ENCODE measurements at places on chromosomes 1 and 21.

DNA sequence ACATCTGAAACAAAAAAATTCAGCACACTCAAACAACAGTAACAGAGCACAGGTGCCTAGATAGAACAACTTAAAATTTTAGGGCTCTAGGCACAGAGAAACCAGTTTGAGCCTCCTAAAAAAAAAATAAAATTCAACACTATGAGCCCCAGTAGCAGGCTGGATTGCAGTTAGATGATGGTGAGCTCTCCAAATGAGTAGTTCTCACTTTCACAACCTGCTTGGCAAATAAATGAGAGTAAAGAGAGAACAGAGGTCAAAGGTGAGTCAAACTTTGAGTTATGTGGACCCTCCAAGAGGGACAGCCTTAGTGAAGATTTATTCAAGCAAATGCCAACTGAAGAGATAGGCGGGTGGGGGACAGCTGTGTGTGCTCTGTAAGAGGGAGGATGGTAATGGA lies 3.6 kb downstream of the BEND5 start:
- no peak for DNase-seq

DNA sequence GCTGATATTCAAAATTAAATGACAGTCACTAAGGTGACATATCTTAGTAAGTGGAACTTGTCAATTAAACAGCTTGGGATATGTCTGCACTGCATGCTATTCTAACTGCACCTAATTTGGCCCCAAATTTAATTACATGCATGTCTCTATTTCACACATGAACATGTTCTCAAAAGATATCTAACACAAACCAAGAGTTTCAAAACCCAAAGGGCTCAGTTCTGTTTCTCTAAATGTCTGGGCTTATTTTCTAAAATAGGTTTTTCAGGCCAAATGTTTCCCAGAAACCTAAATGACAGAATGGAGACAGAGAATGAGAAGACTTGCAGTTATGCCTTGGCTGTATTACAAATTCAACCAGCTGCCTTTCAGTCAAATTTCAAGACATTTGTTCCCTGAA lies 11.3 kb downstream of the RAB29 start:
- no peak for DNase-seq

DNA sequence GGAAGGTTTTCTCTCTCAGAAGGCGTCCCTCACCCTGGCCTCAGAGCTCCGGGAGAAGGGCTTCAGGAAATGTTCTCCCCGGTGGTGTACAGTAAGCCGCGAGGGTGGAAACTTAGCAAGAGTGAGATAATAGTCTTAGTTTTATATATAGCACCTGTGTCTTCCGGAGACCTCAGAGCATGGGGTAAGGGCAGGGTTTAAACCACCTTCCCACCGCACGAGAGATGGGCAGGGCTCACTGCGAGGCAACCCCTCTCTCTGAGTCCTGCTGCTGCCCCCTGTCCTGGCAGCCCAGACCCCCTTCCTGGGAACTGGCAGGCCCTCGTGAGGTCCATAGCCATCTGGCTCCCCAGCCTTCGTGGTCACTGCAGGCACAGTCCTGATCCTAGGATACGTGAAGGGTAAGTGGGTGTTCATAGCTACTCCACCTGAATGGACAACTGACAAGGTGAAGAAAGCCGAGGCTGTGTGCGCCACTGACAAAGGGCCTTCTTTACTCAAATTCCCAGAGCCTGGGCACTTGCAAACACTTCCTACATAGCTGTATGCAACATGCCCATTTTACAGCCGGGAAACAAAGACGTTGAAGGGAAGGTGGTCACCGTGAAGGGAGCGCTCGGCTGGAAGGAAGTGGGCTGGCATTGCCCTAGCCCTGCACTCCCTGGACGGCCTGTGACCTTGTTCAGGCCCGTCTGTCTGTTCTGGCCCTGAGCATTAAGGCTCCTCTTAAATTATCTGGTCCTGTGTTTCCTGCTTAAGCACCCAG lies 26.9 kb downstream of the ITPKB start:
- no peak for DNase-seq

DNA sequence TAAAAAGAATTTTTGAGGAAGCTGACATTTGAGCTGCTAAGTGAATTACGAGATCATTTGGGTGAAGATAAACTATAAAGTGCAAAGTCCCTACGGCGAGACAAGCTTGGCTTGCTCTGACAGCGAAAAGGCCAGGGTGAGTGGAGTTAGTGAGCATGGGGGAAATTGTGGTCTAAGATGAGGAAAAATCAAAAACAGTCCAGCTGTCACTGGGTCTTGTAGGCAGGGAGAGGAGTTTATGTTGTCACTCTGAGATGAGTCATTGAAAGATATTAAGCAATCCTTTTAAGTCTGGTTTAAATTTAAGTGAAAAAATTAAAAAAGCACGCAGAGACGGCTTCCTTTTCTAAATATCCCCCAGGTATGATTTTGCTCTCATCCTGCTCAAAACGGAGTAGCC lies 601.9 kb downstream of the MRPL39 start:
- no peak for DNase-seq

DNA sequence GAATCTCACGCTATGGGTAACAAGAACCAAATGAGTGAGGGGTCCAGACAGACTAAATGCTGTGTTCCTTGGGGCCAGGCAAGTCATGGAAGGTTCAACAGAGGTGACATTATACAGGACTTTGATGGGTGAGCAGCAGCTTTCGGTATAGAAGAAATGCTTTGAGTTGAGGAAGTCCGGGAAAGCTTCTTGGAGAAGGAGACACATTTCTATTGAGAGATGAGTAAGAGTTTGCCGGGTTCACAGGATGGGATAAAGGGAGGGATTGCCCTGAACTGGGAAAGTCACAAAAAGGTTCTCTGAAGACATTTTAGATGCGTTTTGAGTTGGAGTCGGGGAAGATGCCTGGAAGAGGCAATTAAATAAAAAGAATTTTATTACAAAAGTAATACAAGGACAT lies 580 bp upstream of the AZIN2 start:
- no peak for DNase-seq

GRCh38 chr1:8094481-8095241 lies 68.6 kb upstream of the ERRFI1 start:
- peak; percentile 63 for DNase-seq

DNA sequence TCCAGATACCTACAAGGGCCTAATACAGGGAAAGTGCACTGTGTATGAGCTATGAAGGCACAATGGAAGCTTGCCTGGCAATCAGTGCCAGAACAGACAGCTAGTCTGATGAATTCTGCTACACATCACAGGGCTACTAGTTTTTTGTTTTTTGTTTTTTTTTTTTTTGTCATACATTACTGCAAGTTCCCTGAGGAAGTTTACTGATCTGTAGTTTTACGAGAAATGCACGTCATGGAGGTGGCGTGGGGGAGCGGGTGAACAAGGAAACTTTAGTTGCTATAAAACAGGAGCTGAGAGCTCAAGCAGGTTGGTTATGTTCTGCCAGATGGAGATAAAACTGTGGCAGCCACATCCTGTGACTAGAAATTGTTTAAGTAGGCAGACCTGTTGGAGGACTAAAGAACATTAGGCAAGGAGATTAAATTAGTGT lies 17.7 kb downstream of the PTPRC start:
- no peak for DNase-seq

DNA sequence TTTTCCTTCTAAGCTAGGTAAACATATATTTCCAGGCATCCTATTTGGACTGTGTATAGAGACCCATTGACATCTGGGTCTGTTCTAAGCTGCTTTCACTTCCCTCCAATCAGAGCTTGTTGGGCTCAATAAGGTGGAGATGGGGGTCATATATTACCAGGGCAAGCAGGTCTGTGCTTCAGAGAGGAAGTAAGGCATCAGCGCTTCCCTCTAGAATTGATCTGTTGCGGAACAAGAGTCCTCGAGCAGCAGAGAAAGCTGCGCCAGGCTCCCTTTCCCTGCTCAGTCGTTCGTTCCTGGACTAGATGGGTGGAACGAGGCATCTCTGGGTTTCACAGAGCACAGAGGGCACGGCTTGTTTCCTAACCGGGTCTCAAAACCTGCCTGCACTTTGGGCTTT lies 63.5 kb downstream of the DISC1 start:
- no peak for DNase-seq

- no peak for DNase-seq
Measured at GRCh38 chr1:78284354-78284753, 206.4 kb upstream of the PTGFR start.

GRCh38 chr1:201275253-201275666 lies 8.0 kb upstream of the PKP1 start:
- peak; percentile 99 for DNase-seq

- no peak for DNase-seq
Measured at GRCh38 chr21:41277196-41277595, 39.4 kb upstream of the FAM3B start.

DNA sequence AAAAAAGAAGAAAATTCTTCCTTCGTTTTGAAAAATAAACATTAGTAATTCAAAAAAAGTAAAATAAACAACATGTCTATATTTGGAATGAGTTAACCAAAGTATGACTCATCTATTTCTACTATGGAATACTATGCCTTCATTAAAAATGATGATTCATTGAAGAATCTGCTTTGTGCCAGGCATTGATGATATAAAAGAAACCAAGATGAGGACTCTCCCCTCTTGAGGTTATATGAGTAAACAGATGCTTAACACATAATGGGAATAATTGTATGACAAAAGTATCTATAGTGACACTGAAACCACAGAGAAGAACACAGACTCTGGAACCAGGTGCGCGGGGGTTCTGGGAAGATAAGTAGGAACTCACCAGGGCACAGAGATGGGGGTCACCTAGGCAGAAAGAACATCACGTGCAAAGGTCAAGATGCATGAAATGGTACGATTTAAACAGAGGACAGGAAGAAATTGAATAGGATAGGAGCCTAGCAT lies 18.8 kb downstream of the ELF3 start:
- DNase-seq = peak; percentile 95

GRCh38 chr1:222886194-222886854 lies 71.5 kb downstream of the DISP1 start:
- no peak for DNase-seq

DNA sequence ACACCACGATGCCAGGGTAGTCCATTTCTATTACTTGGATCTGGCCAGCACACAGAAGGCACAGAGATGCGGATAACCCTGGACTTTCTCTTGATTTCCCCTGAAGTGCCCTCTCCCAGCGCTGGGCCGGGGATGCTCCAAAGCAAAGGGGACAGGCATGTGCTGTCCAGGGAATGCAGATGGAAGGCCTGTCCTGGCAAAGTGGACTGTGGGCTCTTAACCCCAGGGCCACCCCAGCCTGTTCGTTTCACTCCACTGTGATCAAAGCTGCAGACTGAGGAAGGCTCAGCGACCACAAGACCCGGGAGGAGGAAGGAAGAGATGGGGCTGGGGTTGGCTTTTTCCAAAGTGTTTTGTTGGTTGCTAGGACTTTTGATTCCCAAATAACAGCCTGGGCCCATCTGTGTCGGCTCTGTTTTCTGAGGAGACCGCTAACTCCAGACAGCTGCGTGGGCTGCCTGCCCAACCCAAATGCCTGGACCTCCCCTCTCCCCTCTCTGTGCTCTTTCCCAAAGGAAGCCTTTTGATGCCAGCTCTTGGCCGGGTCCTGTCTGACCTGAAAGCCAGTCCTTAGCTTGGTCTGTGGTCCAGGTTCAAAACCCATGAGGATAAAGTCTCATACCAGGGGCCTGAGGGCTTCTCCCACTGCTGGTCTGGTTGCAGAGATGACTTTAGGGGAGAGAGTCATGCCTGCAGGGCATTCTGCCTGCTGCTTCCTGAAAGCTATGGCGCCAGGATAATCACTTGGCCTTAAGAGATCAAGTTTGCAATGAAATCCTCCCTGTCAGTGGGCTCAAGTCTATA lies 119.6 kb upstream of the CD34 start:
- no peak for DNase-seq

- no peak for DNase-seq
Measured at GRCh38 chr1:244084763-244085162, 33.7 kb downstream of the ZBTB18 start.

- DNase-seq = no peak
Measured at GRCh38 chr1:65698590-65698989, 94.1 kb upstream of the PDE4B start.

DNA sequence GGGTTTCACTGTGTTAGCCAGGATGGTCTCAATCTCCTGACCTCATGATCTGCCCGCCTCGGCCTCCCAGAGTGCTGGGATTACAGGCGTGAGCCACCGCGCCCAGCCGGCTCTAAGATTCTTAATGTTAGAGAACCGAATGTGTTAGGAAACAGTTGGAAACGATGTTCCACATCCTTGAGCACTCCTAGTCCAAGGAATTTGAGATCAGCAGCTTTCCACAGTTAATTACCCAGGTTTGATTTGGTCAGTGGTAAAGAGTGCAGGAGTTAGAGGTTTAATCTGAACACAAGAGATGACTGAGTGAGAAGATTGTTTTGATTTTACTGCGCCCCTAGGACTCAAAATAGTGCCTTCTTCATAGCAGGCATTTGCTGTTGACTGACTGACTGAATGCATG lies 75.9 kb upstream of the BMP8A start:
- DNase-seq = no peak

- no peak for DNase-seq
Measured at GRCh38 chr1:66182551-66183178, 351.3 kb upstream of the SGIP1 start.

GRCh38 chr21:38267136-38267755 lies 10.5 kb downstream of the KCNJ15 start:
- no peak for DNase-seq

GRCh38 chr21:46666941-46667740 lies 31.7 kb downstream of the PRMT2 start:
- peak; percentile 34 for DNase-seq

DNA sequence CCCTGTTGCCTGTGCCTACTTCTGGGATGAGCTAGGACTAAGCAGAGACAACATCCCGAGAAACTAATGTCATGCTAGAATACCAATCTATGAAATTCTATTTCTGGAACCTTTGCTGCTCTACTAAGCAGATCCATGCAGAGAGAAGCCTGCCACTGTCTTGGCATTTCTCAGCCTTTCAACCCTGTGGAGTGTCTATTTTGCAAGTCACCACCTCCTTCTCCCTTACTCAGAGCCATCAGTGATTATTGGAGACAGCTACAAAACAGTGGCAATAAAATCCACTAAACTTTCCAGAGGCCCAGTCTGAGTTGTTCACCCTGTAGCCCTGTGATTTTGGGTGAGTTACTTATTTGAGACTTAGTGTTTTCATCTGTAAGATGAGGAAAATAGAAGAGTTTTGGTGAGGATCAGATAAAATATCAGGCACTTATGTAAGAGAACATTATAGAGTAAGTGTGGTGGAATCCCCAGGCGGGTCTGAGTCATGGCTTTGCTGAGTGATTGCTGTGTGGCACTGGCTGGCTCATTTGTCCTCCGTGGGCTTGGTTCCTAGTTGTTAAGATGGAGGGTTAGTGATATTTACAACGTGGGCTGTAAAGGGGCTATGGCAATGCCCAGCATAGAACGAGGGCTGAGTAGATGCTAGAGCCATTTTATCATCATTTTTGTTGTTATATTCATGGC lies 61.1 kb downstream of the FMN2 start:
- no peak for DNase-seq

DNA sequence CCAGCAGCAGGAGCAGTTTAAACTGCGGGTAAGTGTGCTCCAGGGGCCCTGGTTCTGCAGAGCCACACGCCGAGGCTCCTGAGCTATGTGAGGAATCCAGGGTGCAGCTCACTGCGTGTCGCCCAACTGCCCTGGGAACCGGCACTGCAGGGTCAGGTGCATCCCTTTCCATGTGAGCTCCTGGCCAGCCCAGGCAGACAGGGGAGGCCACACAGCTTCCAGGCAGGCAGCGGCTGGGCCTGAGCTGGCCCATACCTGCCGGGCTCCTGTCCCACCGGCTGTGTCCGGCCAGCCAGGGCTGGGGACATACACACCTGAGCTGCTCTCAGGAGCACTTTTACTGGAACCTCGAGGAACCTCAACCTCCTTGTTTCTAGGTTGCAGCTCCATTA lies 18.6 kb upstream of the COL18A1 start:
- no peak for DNase-seq

- DNase-seq = no peak
Measured at GRCh38 chr1:228000416-228000815, 6.4 kb upstream of the WNT3A start.

- no peak for DNase-seq
Measured at GRCh38 chr1:11501491-11501897, 22.5 kb downstream of the DISP3 start.
